ENCODE measurements at places on chromosomes 13 and 19.

GRCh38 chr13:22757530-22758120, 423.2 kb upstream of the SGCG start:
- no peak for DNase-seq

DNA sequence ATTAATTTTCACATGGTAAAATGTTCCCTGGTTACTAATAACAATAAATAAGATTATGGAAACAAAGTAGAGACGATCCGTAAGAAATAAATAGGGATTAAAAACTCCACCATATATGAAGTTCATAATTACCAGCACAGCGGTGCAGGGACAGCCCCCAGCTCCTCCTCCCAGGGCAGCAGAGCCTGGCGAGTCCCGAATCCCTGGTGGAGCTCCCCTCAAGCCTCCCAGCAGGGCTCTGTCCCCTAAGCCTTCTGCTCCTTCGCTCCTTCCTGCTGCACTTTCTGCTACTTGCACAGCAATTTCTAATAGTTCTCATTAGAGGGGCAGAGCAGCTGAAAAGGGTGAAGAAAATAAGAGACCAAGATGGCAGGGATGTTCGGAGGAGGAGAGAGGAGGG, 43.6 kb downstream of the RASA3 start:
- DNase-seq = no peak

DNA sequence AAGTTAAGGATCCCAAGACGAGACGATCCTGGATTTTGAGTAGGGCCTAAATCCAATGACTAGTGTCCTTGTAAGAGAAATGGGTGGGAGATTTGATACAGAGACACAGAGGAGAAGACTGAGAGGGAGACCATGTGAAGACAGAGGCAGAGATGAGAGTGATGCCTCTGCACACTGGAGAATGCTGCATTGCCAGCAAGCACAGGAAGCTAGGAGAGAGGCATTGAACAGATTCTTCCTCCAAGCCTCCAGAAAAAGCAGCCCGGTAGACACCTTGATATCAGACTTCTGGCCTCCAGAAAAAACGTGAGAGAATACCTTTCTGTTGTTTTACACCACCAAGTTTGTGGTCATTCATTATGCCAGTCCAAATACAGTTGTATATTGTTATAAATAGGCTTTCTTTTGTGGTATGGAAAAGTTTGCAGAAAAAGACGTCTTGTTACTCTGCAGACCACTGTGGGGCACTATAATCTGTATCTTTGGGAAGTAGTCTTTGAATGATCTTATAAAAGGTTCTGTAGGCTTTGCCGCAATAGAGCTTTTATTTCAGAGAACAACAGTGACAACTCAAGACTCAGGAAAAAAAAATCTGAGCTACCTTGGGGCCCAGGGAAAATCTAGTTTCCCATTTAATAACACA, 17.9 kb upstream of the RFC3 start:
- no peak for DNase-seq

- DNase-seq = no peak
Observed at GRCh38 chr13:49527123-49527522, 31.4 kb downstream of the PHF11 start.

- no peak for DNase-seq
Observed at GRCh38 chr13:83150616-83151307, 731.5 kb downstream of the SLITRK1 start.

DNA sequence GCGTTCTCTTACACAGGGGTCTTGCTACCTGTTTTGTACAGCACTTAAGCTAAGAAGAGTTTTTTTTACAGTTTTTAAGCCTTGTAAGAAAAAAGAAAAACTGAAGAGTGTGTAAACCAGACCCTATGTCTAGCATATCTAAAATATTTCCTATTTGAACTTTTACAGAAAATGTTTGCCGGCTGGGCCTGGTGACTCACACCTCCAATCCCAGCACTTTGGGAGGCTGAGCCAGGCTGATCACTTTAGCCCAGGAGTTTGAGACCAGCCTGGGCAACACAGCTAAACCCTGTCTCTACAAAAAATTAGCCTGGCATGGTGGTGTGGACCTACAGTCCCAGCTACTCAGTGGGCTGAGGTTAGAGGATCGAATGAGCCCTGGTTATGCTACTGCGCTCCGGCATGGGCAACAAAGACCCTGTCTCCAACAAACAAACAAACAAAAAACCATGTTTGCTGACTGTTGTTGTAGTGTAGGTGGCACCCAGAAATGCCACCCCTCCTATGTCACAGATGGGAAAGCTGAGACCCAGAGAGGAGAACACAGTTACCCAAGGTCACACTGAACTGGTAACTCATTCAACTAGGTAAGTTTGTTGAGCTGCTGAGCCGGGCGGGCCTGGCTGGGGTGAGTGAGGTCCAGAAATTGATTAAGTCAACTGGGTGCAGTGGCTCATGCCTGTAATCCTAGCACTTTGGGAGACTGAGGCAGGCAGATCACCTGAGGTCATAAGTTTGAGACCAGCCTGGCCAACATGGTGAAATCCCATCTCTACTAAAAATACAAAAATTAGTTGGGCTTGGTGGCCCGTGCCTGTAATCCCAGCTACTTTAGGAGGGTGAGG, 1.9 kb upstream of the VASP start:
- DNase-seq = no peak

GRCh38 chr13:49951754-49952535, 15.8 kb upstream of the SPRYD7 start:
- no peak for DNase-seq

GRCh38 chr13:102872131-102872530, 26.3 kb downstream of the ERCC5 start:
- DNase-seq = no peak

All from CD4-positive, alpha-beta T cell treated with Interleukin-6 for 4 hours (primary cell).